ENCODE measurements at places on chromosomes 16 and 17. TPM values are rescaled to one million over a fixed set of nuclear protein-coding genes. Genes with fewer than 3 reads are reported as not detected.

The PALB2 gene
- 30.8 TPM for total RNA-seq

The FOXF1 gene
- not detected for total RNA-seq

The CD300A gene
- total RNA-seq: 16.6 TPM

The ERBB2 gene
- 4.0 TPM for total RNA-seq

DNA sequence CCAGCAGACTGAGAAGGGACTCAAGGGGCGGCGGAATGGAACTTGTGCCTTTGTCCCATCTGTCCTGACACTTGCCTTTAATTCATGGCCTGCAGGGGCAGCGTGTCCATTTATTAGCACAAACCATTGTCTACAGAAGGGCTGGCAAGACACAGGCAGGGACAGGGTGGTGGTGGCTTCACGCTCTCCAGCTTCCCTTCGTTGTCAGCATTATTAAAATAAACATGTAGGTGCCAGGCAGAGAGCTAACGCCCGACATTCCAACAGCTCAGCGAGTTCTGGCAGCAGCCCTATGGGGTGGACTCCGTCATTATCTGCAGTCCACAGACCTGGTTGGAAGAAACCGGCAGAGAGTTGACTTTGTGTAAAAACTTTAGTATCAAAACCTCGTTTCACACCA is 16.3 kb downstream of the DNAI2 start:
- H3K36me3 ChIP-seq: no peaks in the 10 kb centered on the region
- H3K4me3 ChIP-seq: no peak overlapping the region
- H3K4me1 ChIP-seq: peaks cover 29% of the 10 kb centered on the region
- H3K27ac ChIP-seq: no peak overlapping the region

- no peak overlapping the region for H3K27ac ChIP-seq
- H3K4me3 ChIP-seq: no peak overlapping the region
- H3K36me3 ChIP-seq: no peaks in the 10 kb centered on the region
- H3K27me3 ChIP-seq: no peaks in the 10 kb centered on the region
Observed at GRCh38 chr16:64882078-64882784, 239.6 kb downstream of the CDH11 start.

- no peak overlapping the region for H3K27ac ChIP-seq
- no peak for DNase-seq
- no peaks in the 10 kb centered on the region for H3K36me3 ChIP-seq
- no peaks in the 10 kb centered on the region for H3K27me3 ChIP-seq
- no peak overlapping the region for H3K4me3 ChIP-seq
Observed at GRCh38 chr17:9144502-9145249, 123.4 kb downstream of the NTN1 start.

- H3K36me3 ChIP-seq: peaks cover 44% of the 10 kb centered on the region
- H3K4me1 ChIP-seq: peaks cover 2% of the 10 kb centered on the region
- H3K4me3 ChIP-seq: no peak overlapping the region
- no peaks in the 10 kb centered on the region for H3K27me3 ChIP-seq
Observed at GRCh38 chr16:10896165-10896564, 19.2 kb downstream of the CIITA start.

GRCh38 chr17:31935512-31935911 is 1.3 kb upstream of the SUZ12 start:
- DNase-seq: no peak
- peaks cover 20% of the 10 kb centered on the region for H3K36me3 ChIP-seq
- no peak overlapping the region for H3K27ac ChIP-seq

- no peak overlapping the region for H3K4me3 ChIP-seq
- H3K27me3 ChIP-seq: no peaks in the 10 kb centered on the region
- no peak for DNase-seq
- H3K4me1 ChIP-seq: no peaks in the 10 kb centered on the region
- H3K27ac ChIP-seq: no peak overlapping the region
Observed at GRCh38 chr17:17874478-17874877, 37.7 kb upstream of the SREBF1 start.

DNA sequence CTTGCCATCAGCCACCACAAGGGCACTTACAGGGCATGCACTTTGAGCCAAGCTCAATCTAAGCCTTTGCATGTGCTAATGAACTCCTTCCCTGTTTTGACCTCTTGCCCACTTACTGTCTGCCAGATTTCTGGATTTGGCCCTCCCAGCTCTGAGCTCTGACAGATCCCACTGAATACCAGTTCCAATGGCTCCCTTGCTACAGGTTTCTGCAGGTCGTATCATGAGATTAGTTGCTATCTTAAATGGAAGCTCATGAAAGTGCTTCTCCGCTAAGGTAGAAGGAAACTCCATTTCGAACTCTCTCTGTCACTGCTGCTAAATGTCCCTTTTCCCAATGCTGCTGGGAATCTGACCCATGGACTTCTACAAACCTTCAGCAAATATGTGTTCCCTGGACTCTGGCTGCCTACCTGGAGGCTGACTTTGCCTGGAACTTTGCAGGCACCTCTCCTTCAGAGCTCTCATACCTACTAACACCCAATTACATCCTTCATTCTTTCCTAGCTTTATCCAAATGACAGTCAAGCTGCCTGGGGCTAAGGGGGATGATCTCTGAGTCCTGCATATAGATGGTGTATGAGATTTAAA is 23.5 kb upstream of the TOB1 start:
- DNase-seq: no peak
- no peaks in the 10 kb centered on the region for H3K36me3 ChIP-seq
- peaks cover 18% of the 10 kb centered on the region for H3K27me3 ChIP-seq
- H3K4me3 ChIP-seq: no peak overlapping the region

DNA sequence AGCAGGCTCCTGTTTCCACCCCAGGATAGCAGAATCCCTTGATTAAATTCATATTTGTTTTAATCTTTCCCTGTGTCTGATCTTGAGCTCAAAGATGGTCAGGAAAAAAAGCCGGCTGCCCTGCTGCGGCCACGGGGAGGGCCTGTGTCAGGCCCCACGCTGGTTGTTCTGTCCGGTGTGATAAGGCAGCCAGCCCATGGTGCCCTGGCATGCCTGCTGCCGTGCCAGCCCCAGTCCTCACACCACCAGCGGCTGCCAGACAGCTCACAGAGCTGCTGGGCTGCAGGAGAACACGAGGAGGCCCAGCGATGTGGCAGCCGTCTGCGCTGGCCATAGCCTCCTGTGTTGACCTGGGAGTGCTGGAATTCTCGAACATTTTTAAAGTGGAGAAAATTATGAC is 34.7 kb upstream of the BRD7 start:
- H3K27ac ChIP-seq: no peak overlapping the region
- H3K4me3 ChIP-seq: no peak overlapping the region
- no peaks in the 10 kb centered on the region for H3K36me3 ChIP-seq

DNA sequence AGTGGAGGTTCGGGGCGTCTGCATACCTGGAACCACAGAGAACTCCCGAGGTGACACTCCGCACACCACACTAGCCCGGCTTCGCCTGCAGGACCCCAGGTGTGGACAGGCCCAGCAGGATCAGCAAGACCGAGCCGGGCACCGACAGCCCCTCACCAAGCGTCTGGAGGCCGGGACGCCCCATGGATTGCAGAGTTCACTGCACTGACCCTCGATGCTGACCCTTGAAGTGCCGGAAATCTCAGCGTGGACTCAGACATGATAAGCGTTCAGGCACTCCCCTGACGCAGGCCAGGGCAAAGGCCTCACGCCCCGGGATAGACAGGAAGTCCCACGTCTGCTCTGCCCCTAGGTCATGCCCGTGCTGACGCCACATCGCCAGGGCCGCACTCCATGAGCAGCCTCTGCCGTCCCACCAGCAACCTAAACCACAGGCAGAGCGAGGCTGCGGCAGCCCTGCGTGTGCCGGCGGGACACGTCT is 26.0 kb downstream of the ACSF3 start:
- no peak for DNase-seq
- no peak overlapping the region for H3K4me3 ChIP-seq
- H3K27ac ChIP-seq: no peak overlapping the region
- H3K27me3 ChIP-seq: no peaks in the 10 kb centered on the region
- peaks cover 69% of the 10 kb centered on the region for H3K36me3 ChIP-seq

GRCh38 chr17:65662196-65662595 is 100.7 kb upstream of the AXIN2 start:
- no peaks in the 10 kb centered on the region for H3K36me3 ChIP-seq
- H3K4me3 ChIP-seq: no peak overlapping the region
- peaks cover 1% of the 10 kb centered on the region for H3K4me1 ChIP-seq
- H3K27ac ChIP-seq: no peak overlapping the region
- no peaks in the 10 kb centered on the region for H3K27me3 ChIP-seq
- no peak for DNase-seq

DNA sequence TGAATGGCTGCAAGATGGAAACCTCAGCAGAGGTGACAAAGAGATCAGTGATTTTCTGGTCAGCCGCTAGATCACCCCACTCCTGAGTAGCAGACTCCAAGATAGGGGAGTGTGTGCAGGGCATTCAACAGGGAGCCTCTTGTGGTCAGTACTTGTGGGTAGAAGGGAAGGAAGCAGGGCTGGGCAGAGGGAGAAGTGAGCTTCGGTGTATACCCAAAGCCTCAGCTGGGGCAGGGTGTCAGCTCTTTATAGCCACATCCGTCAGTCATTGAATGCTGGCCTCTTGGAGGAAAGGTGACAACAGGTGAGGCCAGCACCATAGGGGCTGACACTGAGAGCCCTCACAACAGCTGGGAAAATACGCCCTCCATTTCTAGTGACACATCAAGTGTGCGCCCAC is 2.2 kb upstream of the SLC12A3 start:
- peaks cover 44% of the 10 kb centered on the region for H3K4me1 ChIP-seq
- H3K36me3 ChIP-seq: no peaks in the 10 kb centered on the region
- no peak overlapping the region for H3K27ac ChIP-seq
- H3K4me3 ChIP-seq: no peak overlapping the region

GRCh38 chr17:36503456-36504155 is 17.1 kb downstream of the ZNHIT3 start:
- no peak overlapping the region for H3K4me3 ChIP-seq
- H3K27ac ChIP-seq: no peak overlapping the region
- H3K4me1 ChIP-seq: no peaks in the 10 kb centered on the region
- no peak for DNase-seq
- no peaks in the 10 kb centered on the region for H3K27me3 ChIP-seq
- H3K36me3 ChIP-seq: peaks cover 62% of the 10 kb centered on the region

DNA sequence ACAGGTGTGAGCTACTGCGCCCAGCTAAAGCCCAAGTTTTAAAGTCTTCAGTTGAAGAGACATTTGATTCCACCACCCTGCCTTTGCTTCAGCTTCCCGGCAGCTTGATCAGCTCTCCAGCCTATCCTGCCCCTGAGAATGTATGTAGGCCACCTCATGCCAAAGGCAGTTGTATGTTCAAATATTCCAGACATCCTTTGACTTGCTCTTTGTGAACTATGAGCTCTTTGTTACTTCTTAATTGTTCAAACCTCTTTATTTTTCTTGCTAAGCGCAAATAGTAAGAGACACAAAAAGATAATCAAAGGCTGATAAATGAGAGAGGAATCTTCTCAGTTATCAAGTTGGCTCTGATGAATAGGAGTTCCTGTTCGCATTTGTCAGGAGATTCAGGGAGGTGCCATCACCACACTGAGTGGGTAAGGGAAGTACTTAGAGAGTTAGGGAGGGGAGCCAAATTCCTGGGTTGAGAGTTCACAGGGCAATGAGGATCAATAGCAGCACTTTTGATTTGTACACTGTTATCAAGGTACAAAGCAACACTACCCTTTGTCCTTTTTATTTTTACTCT is 32.0 kb upstream of the SUPT4H1 start:
- peaks cover 75% of the 10 kb centered on the region for H3K4me1 ChIP-seq
- H3K27ac ChIP-seq: peak overlapping the region; percentile 54
- no peak for DNase-seq
- peaks cover 34% of the 10 kb centered on the region for H3K36me3 ChIP-seq
- no peak overlapping the region for H3K4me3 ChIP-seq

DNA sequence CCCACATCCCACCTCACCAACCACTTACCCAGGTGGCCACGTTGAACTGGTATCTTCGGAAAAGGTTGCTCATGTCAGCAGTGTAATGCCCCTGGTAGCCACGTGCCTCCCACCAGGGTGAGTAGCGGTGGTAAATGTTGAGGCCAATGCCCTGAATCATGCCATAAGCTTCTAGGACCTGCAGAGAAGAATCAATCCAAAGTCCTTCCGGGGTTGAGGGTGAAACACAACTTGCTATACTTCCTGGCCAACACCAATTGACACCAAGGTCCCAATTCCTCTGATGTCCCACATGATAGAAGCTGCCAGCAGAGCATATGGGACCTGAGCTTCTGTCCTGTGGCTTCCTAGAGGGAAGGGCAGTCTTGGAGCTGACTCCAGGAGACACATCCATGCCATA is 11.3 kb upstream of the CNOT1 start:
- no peaks in the 10 kb centered on the region for H3K36me3 ChIP-seq
- peaks cover 9% of the 10 kb centered on the region for H3K27me3 ChIP-seq
- DNase-seq: no peak
- no peak overlapping the region for H3K4me3 ChIP-seq
- no peak overlapping the region for H3K27ac ChIP-seq

DNA sequence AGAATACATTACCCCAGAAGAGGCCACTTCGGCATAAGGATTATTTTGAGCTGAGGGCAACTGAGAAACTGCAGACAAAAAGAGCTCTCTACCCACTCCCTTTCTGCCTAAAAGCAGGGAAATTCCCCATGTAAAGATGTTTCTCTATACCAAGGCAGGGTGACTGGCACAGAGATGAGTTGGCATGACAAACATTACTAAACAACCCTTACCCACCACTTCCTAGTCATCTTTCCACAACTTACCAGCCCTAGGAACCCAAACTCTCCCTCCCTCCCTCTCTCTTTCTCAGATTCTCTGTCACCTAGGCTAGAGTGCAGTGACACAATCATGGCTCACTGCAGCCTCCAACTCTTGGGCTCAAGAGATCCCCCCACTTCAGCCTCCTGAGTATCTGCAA is 68.6 kb downstream of the EMP2 start:
- no peaks in the 10 kb centered on the region for H3K36me3 ChIP-seq
- H3K4me3 ChIP-seq: no peak overlapping the region
- H3K27ac ChIP-seq: no peak overlapping the region
- H3K4me1 ChIP-seq: peaks cover 2% of the 10 kb centered on the region
- DNase-seq: no peak

- H3K4me1 ChIP-seq: peaks cover 29% of the 10 kb centered on the region
- peaks cover 30% of the 10 kb centered on the region for H3K36me3 ChIP-seq
- H3K27me3 ChIP-seq: no peaks in the 10 kb centered on the region
- H3K27ac ChIP-seq: peak overlapping the region; percentile 77
- peak overlapping the region; percentile 87 for H3K4me3 ChIP-seq
Observed at GRCh38 chr17:78185981-78186691, 716 bp downstream of the TK1 start.

DNA sequence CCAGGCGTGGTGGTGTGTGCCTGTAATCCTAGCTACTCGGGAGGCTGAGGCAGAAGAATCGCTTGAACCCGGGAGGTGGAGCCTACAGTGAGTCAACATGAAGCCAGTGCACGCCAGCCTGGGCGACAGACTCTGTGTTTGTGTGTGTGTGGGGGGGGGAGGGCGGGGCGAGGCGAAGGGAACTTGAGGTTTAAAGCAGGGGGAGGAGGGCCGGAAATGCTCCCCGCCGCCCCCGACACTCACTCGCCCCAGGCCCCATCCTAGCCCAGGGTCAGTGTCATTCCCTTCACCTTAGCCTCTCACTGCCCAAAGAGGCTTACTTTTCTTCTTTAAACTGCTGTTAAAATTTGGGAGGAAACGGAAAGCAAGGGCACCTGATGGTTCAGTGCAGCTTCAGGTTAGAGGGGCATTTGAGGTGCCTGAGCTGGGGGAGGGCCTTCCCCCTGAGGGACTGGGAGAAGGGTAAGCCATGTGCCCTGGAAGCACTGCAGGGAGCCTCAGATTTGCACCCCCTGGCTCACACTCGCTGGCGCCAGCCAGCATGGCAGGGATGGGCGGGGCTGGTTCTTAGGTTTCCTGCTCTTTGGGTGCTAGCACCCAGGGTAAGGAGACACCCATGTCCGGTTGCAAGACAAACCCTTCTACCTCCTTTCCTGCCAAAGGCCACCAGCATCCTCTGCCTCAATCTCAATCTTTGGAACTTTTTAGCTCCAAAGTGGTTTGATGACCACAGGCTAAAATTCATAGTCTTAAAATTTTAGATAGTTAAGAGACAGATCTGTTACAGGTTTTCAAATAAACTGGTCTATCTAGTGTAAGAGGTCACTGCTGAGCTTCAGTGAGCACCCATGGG is 2.2 kb upstream of the LIMD2 start:
- DNase-seq: peak; percentile 72
- peaks cover 55% of the 10 kb centered on the region for H3K4me1 ChIP-seq
- H3K27ac ChIP-seq: peak overlapping the region; percentile 94
